Stimulated activated CD4-positive, alpha-beta T cell treated with anti-CD3 and anti-CD28 coated beads, Interleukin-1b, Interleukin-23, amount 100 ng/mL, for 1 hour (primary cell): ENCODE measurements at places on chromosomes 11 and 22.

- DNase-seq, result no peak
Observed at GRCh38 chr22:45843031-45843430, 133.9 kb downstream of the WNT7B start.

DNA sequence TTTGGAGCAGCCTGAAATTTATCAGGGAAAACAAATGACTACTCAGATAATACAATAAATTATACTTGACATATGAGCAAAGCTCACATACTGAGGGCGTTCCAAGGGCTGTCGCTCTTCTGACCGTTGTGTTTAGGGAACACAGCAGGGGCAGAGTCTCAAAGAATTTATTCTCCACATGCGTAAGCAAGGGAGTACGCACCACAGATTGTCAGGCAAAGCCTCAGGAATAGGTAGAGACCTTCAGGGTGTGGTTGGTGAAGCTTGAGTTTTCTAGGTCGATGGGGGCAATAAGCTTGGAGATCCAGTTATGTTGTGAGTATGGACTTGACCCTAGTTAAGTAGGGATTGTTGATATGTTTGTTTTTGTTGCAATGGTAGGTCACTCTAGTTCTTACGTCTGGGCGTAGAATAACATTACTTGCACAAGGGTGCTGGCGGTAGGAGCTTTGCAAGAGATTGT is 830 bp downstream of the ACAT1 start:
- no peak for DNase-seq

DNA sequence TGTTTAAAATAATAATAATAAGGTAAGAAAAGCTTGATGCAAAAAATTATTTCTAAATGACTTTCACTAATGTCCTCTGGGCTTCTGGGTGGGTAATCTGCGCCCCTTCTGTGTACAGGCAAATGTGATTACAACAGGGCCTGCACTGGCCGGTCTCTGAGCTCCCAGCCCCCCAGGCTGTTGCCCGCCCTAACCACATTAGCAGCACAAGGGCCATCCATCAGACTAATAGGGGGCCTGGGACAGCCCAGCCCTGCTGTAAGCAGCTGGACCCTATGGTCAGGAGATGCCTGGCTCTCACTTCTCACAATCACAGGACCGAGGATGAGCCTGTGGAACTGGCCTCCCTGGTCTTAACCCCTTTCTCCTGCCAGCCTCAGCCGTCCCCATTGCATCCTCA is 388.4 kb downstream of the BUD13 start:
- no peak for DNase-seq

DNA sequence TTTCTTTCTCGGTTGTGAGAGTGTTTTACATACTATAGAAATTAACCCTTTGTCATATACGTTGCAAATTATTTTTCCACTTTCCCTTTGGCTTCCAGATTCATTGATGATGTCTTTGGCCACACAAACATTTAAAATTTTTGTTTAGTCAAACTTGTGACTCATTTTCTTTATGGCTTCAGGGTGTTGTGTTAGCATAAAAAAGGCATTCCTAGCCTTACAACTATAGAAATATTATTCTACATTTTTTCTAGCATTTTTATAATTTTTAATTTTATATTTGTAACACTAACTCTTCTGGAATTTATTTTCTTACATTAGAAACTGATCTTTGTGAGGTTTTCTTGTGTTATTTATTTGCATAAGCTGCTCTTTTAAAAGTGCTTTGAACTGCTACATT is 12.1 kb downstream of the GRIA4 start:
- DNase-seq, result no peak

GRCh38 chr11:30758012-30758411 is 171.9 kb upstream of the MPPED2 start:
- DNase-seq, result no peak

GRCh38 chr11:61756452-61757212 is 4.2 kb downstream of the MYRF start:
- no peak for DNase-seq

GRCh38 chr11:80841675-80842074 is 1400.8 kb upstream of the TENM4 start:
- no peak for DNase-seq

DNA sequence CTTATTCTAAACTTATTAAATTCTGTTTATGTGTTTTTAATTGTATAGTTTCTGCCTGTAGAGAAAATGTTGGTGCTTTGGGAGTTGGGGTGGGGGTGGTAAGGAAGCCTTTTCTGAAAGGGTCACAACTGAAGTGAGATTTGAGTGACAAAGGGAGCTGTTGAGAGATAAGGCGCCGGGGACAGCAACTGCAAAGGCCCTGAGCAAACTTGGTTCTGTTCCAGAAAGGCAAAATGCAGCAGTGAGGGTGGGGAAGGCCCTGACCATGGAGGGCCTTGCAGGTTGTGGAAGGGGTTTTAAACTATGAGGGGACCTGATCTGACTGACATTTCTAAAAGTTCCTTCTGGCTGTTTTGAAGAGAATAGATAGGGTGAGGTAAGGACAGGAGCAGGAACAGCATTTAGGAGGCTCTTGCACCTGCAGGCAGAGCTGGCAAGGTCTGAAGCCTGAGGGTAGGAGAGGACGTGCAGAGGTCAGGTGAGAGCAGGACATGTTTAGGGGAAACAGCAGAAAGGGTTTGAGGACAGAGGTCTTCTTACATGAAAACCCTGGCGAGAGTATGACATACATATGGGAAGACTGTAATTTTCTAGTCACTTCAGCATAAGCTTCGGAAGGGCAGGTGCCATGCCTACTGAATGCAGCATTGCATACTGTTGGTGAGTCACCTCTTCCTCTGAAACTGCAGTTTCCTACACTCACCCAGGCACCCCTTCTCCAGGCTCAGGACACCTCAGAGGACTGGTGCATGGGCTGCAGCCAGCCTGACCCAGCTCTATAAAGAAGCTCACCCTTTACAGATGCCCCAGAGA is 190.7 kb downstream of the SNX19 start:
- no peak for DNase-seq

DNA sequence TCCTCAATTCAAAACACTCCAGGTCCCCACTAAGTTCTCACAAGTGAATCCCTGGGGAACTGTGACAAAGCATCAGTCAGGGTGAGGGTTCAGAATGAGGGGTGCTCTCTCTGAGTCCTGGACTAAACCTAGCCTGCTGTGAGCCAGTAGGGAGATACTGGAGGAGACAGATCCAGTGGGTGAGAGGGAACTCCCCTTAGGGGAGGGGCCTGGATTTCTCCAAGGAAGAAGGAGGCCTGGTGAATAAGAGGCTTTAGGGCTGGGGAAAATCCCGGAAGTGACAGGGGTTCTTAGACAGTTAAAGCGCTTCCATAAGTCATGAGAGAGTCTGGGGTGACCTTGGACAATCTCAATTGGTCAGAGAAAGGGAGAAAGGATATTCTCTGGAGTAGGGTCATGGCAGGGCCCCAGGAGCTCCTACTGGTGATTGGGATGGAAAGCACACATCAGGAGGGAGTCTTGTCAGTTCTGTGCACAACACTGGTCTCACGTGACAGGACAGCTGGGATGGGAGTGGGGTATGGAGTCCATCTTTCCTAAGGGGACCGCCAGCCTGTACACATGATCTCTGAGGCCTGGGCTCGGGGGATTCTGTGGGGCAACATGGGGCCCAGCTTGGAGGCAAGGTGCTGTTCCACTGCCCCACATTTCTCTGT is 1.5 kb downstream of the TBC1D10A start:
- DNase-seq, result no peak

DNA sequence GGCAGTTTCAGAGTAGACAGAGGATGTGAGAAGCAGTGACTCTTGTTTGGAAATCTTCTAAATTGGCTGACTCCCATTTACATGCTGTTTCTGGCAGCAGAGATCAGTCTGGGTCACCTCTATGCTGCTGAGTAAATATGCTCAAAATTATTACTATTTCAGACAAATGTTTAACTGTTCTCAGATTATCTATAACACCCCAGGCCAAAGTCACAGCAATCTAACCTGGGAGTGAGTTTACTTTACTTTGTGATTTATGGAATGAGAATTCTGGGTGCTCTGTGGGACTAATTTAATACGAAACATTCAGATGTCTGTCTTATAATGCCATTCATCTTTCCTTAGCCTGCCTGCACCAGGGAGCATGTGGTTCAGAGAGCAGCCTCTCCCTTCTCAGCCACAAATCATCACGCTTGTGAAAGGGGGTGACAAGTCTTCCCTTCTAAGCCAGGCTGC is 282.5 kb upstream of the MPPED2 start:
- no peak for DNase-seq

- no peak for DNase-seq
Observed at GRCh38 chr11:70278994-70279393, 8.5 kb downstream of the PPFIA1 start.

GRCh38 chr22:40180403-40180802 is 2.7 kb downstream of the TNRC6B start:
- no peak for DNase-seq

DNA sequence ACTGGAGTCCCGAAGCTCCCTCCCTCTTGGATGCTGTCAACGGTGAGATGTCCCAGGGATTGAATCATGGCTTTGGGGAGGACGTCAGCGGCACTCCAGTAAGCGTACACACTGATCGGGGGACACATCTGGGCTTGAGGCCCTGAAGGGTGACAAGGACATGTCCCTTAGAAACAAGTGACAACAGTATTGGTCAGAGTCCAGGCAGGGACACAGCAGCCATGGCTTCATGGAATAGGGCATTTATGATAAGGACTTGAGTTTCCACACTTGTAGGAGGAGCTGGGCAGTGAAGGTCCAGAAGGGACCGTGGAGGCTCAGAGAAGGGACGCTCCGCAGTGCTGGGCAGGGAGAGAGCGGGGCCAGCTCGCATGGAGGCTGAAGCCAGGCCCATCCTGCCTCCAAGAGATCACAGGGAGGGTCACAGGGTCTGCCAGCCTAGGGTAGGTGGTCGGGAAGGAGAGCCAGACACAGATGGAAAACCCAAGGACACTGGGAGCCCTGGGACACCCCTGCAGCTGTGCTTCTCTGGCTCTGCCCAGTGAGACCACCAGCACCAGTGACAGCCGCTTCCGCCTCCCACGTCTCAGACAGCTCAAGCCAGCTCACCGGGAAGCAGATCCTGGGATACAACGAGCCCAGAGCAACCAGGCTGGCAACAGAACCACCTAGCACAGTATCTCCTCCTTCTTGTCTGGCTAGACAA is 22.9 kb upstream of the RFPL3 start:
- DNase-seq, result no peak

DNA sequence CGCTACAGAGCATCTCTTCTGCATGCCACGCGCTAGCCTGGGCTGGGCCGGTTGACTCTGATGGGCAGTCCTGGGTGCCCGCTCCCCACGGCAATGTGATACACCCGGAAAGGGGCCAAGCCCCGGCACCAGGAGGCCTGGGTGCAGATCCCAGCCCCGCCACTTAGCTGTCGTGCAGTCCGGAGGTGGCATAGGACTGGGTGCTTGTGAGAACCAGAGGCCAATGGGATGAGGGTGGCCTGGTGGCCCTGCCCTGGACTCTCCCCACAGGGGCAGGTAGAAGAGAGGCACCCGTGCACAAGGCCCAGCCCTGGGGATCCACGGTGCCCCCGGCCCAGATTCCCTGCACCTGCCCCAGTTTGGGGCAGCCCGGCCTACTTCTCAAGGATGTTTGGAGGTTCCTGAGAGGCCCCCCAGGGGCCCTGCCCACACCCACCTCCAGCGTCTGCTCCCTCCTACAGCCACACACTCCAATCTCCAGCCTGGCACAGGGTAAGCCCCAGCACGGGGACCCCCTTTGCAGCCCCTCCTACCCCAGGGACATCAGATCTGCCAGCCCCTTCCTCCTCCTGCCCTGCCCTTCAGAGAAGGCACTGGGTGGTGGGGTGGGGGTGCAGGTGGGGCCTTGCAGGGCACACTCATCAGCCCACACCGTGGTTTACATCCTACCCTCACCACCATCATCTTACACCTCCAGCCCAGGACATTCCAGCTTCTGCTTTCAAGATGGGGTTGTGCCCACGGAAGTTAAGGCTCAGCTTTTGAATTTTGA is 66.9 kb downstream of the CYTH4 start:
- no peak for DNase-seq

- no peak for DNase-seq
Observed at GRCh38 chr11:44623731-44624491, 58.4 kb downstream of the CD82 start.

GRCh38 chr11:46907606-46908005 is 10.7 kb downstream of the LRP4 start:
- no peak for DNase-seq

GRCh38 chr22:31451709-31452571 is 37.7 kb downstream of the EIF4ENIF1 start:
- DNase-seq, result no peak

DNA sequence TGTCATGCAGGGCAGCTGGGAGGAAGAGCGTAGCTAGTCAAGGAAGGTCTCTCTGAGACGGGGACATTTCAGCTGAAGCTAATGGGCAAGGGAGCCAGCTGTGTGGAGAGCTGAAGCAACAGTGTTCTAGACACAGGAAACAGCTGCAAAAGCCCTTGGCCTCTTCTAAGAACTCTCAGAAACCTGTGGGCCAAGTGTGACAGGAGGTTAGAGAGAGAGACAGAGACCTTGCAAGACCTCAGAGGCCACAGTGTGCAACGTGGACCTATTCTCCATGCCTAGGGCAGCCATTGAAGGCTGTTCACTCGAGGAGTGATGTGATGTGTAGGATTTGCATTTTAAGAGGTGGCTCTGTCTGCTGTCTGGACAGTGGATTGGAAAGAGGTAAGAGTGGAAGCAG is 48.7 kb upstream of the TNRC6B start:
- DNase-seq, result no peak

- no peak for DNase-seq
Observed at GRCh38 chr11:89490981-89491690, at the start of gene NOX4. NOX4 (minus strand) TSS chr11:89491375; CDS start chr11:89491246, 129 bp downstream.
